ENCODE measurements at places on chromosomes 13 and 19. TPM values are rescaled to one million over a fixed set of nuclear protein-coding genes. Genes with fewer than 3 reads are reported as not detected.

DNA sequence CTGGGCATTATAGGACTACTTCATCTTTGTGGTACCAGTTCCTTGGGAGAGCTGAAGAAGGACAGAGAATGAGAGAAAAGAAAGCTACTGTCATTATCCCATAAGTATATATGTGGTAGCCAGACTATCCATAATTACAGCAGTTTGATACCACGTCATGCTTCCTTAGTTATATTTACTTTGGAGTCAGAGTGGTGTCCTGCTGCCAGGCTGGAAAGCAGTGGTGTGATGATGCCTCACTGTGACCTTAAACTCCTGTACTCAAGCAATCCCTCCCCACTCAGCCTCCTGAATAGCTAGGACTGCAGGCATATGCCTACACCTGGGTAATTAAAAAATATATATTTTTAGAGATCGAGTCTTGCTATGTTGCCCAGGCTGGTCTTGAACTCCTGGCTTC lies 57.8 kb downstream of the WTIP start:
- no peak for DNase-seq

The BICRA gene
- total RNA-seq: 8.8 TPM

The SRRM5 gene
- total RNA-seq: 0.16 TPM

The CKM gene
- 5,817 TPM for total RNA-seq

GRCh38 chr19:2533686-2534422 lies 57.9 kb downstream of the GADD45B start:
- no peak for DNase-seq

Data from Right ventricle myocardium inferior (tissue), 1 donor.